NCI-H1092 (cell line): ENCODE measurements at places on chromosomes 13 and 19.

GRCh38 chr13:73687087-73687486 lies 447.1 kb downstream of the KLF12 start:
- DNase-seq, result no peak

- DNase-seq, result no peak
These were observed 316 bp upstream of the ZNF530 start for GRCh38 chr19:57599377-57599760.

DNA sequence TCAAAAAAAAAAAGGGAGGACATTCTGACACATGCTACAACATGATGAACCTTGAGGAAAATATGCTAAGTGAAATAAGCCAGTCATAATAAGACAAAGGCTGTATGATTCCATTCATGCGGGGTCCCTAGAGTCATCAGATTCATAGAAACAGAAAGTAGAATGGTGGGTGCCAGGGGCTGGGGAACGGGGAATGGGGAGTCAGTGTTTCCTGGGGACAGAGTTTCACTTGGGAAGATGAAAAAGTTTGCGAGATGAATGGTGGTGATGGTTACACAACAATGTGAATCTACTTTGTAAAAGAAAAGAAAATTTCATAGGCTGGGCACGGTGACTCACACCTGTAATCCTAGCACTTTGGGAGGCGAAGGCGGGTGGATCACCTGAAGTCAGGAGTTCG lies 6.1 kb upstream of the CLEC4G start:
- DNase-seq, result no peak

DNA sequence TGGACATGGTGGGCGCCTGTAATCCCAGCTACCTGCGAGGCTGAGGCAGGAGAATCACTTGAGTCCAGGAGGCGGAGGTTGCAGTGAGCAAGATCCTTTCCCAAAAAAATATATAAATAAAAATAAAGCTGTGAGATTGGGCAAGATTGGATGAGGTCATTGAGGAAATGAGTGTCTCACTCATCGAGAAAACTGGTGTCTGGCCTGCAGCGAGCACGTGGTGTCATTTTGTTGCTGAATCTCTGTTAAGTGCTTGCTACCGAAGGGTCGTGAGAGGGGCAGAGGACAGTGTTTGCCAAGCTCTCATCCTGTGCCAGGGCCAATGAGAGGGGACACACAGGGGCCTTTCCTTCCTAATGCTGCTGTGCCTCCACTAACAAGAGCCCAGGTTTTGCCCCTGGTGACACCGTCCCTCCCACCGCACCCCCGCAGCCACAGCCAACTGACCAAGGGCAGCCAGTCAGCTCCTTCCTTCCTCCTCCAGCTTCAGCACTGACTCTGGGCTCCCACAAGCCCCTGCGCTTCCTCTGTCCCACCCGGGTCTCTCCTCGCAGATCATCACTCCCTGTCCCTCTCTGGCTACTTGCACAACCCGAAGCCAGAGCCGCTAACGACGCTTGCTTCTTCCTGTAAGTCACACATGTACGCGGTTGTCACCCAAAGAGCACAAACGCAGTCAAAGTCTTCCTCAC lies 3.2 kb downstream of the POLD1 start:
- DNase-seq, result no peak

GRCh38 chr19:9306443-9306842 lies 3.2 kb downstream of the ZNF699 start:
- DNase-seq, result no peak

GRCh38 chr19:6433663-6434062 lies at the start of gene SLC25A41:
Gene SLC25A41 (minus strand): TSS chr19:6433763. CDS start chr19:6433693, 70 bp downstream.
- DNase-seq, result no peak
